Kidney capillary endothelial cell (primary cell): ENCODE measurements at places on chromosomes 1 and 21.

DNA sequence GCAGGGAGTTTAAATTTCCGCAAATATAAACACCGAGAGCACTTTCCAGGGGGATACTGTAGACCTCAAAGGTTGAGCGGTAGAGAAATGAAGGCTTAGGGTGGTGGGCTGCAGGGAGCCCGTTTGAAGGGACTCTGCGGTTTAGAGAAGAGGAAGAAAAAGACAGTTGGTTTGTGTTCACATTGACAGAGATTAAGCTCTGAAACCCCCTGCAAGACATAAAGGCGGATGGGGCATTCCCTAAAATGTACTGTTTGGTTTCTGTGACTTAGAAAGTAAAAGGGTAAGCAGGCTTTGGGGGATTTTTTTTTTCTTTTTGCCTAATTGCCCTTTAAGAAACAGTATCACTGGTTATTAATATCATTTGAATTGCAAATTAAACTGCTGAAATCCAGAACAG, 1.3 kb downstream of the KAZN start:
- no peak for DNase-seq

GRCh38 chr1:119046785-119047438, 58.8 kb upstream of the TBX15 start:
- no peak for DNase-seq

DNA sequence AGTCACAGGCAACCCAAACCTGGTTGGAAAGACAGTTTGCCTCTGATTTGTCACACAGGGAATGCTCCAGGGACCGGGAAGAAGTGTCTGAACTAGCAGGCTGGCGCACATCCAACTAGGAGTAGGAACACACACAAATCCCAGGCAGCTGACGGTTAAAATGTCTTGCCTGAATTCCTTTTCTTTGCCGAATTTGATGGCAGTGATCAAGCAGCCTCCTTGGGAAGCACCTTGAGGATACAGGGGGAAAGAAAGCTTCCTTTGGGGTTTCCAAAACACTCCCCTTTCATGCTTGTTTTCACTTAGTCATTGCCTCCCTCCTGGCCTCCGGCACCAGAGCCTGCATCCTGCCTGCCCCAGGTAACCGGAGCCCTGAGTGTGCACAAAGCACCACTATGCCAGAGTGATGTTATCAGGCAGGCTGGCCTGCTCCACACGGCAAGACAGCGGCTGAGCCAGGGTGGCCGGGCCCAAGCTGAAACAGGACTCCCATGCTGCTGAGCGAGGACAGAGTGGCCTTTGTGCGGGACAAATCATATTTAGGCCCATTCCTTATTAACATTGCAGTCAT, 193.8 kb downstream of the LMX1A start:
- DNase-seq, result peak; percentile 25

GRCh38 chr1:204568576-204569315, 52.5 kb downstream of the MDM4 start:
- no peak for DNase-seq

GRCh38 chr1:203033917-203034316, 7.6 kb downstream of the PPFIA4 start:
- DNase-seq, result no peak

DNA sequence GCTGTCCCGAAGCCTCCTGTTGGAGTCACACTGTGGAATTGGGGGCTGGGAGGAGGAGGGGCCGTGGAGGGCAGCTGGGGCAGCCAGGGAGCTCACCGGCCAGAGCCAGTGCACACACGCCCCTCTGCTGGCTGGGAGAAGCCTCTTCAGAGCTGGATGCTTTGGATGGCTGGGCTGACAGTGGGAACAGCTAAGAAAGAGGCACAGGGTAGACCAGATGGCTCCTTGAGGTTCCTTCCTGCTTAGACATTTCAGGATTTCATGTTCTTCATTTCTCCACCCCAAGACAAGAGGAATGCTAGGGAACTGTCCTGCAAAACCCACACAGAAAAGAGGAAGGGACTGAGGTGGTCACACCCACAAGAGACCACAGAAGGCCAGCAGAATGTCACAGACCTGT, 254.8 kb upstream of the VAMP3 start:
- no peak for DNase-seq

- no peak for DNase-seq
Measured at GRCh38 chr1:116825720-116826438, 71.6 kb downstream of the CD2 start.

- DNase-seq, result no peak
Measured at GRCh38 chr1:230591678-230592077, 50.6 kb upstream of the COG2 start.

- DNase-seq, result no peak
Measured at GRCh38 chr1:112317611-112318062, 78.4 kb upstream of the CTTNBP2NL start.

DNA sequence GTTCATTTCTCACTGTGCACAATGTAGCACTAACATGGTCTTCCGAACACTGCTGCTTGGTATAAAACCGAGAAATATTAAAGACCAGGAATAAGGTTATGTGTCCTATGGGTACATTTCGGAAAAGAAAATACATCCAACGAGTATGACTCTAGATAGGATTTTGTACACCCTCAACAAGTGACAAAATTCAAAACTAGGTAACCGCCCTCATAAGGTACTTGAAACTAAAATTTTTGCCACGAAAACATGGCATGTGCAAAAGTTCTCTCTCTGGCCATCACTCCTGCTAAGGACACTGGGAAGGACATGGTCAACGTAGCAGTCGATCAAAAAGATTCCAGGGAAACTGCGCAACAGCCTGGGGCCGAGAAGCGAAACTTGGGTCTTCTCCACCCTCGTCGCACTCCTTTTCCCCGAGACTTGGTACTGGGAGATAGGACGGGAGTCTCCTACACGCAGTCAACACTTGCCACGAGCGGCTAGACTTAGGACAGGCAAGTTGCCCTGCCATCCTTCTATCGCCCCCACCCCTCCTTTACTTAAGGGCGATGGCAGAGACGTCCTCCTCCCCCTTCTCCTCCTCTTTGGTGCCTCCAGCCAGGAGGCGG, 338 bp upstream of the TOR1AIP1 start:
- peak; percentile 63 for DNase-seq

GRCh38 chr1:101131239-101131843, 105.5 kb upstream of the S1PR1 start:
- no peak for DNase-seq

DNA sequence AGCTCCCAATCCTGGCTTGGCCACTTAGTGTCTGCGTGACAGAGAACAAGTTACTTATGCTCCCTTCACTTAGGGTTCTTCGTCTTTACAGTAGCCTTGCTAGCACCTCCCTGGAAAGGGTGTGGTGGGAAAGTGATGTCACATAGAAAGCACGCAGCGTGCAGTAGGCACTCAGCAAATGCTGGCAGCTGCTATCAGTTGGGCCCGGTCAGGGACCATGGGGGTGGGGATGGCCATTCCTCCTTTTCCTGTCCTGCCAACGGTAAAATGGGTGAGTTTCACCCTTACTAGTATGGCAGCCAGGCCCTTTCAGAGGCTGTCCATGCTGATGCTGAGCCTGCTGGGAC, 6.2 kb upstream of the KCNA10 start:
- no peak for DNase-seq

GRCh38 chr1:183212870-183213269, 26.8 kb downstream of the LAMC2 start:
- no peak for DNase-seq

- no peak for DNase-seq
Measured at GRCh38 chr1:42240966-42241755, 76.6 kb upstream of the GUCA2A start.

GRCh38 chr21:36400719-36401118, 15.5 kb downstream of the CHAF1B start:
- DNase-seq, result no peak

- no peak for DNase-seq
Measured at GRCh38 chr1:56929492-56929891, 36.3 kb downstream of the C8B start.

GRCh38 chr21:42190486-42190863, 28.5 kb upstream of the ABCG1 start:
- no peak for DNase-seq

- DNase-seq, result no peak
Measured at GRCh38 chr1:14678011-14678638, 79.6 kb downstream of the KAZN start.

- DNase-seq, result no peak
Measured at GRCh38 chr1:31902510-31902860, 35.7 kb downstream of the PTP4A2 start.

DNA sequence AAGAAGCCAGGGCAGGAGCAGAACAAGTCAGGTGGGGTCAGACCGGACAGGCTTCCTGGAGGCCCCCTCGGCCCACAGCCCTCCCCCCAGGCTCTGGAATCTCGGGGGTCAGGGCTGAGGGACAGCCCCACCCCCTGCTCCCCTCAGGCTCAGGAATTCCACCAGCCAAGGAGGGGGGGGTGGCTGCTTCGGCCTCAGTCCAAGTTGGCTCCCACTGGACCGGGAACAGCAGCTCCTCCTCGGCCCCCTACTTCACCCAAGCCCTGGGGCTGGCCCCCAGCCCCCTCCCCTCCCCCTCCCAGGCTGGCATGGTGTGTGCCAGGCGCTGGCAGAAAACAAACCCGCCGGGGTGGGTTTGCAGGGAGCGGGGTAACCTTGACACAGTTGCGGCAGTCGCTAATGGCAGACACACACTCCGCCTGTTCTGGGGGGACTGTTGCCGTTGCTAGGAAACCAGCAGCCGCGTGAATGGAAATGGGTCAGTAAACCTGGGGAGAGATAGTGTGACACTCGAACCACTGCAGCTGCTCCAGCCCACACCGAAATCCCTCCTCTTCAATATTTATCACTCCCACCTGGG, 32.4 kb downstream of the AHDC1 start:
- DNase-seq, result no peak

- DNase-seq, result no peak
Measured at GRCh38 chr1:218669431-218669830, 324.3 kb downstream of the TGFB2 start.

- no peak for DNase-seq
Measured at GRCh38 chr1:244067893-244068292, 16.8 kb downstream of the ZBTB18 start.

DNA sequence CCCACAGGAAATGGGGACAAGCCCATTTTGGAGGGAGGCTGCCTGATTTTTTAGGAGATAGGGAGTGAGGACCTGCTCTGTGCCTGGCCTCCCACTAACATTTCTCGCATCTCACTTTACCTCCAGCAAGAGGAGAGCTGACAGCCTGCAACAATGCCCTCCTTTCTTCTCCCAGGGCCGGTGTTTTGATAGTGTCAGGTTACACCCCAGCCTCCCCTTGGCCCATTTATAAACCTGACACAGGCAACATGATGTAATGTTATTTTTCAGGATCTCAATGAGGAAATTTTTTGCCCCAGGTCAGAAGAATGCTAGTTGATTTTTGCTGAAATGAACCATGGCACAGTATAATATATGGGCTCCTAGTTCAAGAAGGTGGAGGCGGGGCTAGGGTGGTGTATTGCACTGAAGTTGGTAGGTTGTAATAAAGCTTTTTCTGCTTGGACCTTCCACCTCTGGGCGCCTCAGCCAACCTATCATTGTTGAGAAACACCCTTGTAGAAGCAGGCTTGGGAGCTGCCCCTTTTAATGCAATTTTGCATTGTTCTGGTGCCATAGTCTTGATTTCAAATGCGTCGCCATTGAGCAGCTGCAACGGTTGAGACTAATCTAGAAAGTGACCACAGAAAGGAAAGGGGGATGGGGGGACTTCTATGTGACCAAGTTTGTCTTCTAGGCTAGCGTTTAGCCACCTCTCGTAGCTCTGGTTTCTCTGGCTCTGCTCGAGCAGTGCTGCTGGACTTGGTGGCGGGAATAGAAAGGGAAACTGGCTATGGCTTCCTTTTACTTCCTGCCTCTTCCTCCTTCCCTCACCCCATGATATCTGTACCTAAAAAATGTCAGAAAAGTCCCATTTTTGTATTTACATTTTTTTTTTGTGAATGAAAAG, 53.0 kb downstream of the PBX1 start:
- no peak for DNase-seq

GRCh38 chr1:184649451-184649888, 105.2 kb downstream of the EDEM3 start:
- DNase-seq, result no peak

- DNase-seq, result no peak
Measured at GRCh38 chr21:41245509-41246135, 71.0 kb upstream of the FAM3B start.

GRCh38 chr1:22875841-22876240, 96.8 kb downstream of the LACTBL1 start:
- DNase-seq, result no peak

DNA sequence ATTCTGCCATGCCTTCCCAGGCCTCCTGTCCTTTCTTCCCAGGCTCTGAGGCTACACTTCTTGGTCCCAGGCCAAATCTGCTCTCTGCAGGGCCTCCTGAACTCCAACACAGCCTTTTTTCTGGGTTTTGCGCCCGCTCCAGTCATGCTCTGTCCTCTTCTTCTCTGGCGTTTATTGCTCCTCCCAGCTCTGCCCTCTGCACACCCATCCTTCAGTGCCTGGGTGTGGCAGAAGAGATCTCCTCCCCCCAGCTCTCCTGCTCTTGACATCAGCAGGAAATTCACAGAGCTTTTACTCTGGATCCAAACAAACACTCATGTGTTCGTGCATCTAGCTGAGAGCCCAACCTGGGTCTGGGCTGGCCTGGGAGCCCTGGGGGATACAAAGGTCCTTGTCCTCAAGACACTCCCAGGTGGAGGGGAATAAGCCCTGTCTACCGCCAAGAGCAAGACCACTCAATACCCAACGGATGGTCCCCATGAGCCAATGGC, 22.9 kb upstream of the EPS8L3 start:
- DNase-seq, result no peak

DNA sequence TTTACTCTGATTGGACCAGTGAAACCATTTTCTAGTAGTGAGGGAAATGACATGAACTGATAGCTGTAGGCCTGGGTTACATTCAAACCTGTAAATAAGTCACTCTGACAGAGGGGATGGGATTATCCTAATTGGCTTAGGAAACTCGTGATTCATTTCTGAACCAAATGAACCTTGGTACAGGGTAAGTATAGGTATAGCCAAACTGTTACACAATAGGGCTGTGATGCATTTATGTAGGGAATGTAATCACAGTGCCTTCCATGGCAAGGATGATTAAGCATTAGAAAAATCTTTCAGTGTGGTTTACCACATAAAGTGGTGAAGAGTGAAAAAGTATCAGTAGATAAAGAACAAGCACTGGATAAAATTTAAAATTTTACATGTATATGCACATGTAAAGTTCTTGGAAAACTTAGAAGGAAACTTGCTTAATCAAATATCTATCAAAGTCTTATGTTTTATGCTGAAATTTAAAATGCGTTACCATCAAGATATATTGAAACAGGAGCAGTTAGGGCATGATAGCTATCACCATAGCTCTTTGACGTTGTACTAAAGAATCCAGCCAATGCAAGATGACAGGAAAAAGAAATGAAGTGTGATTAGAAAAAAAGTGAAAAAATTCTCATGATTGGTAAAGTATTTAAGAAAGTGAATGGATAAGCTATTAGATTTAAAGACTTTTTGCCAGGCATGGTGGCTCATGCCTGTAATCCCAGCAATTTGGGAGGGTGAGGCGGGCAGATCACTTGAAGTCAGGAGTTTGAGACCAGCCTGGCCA, 63.0 kb downstream of the RABGAP1L start:
- no peak for DNase-seq

- peak; percentile 0 for DNase-seq
Measured at GRCh38 chr1:86207323-86207722, 50.8 kb upstream of the COL24A1 start.

GRCh38 chr1:166693673-166694297, 145.5 kb upstream of the POGK start:
- no peak for DNase-seq
